ENCODE measurements at places on chromosomes 4 and X.

- no peak for DNase-seq
These were observed 6.9 kb downstream of the DGKQ start for GRCh38 chr4:966266-967112.

DNA sequence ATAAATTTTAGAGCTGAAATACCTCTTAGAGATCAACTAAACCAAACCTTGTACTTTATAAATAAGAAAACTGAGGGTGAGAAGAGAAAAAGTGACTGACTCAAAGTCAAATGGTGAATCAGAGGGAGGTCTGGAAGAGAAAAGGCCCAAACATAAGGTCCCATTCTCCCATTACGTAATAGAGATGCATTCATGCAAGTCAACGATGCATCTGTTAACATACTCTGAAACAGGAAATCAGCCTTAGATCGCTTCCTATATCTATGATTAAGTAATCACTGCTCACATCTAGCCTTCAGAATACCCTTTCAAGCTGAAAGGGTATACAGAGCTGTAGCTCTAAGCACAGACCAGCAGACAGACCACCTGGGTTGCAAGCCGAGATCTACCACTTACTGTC, 6.5 kb downstream of the RNF150 start:
- no peak for DNase-seq

DNA sequence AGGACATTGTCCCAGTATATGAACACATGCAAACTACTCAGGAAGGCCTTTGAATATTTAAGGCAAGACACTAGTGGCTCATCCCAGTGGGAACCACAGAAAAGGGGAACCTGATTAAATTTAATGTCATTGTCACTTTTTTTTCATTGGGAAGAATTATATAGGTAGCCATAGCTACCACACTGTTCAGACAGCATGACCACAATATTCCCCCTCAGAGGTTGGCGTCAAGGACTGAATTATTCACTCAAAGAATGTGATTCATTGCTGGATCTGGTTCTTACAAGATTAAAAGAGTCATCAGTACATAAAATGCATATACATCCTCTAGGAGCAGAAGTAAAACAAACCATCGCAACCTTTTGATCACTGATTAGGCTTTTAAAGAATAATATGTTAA, 92.0 kb upstream of the SMARCAD1 start:
- no peak for DNase-seq

GRCh38 chr4:85783483-85783882, 308.5 kb downstream of the ARHGAP24 start:
- no peak for DNase-seq

GRCh38 chrX:38817004-38817703, 15.9 kb downstream of the MID1IP1 start:
- DNase-seq: no peak

DNA sequence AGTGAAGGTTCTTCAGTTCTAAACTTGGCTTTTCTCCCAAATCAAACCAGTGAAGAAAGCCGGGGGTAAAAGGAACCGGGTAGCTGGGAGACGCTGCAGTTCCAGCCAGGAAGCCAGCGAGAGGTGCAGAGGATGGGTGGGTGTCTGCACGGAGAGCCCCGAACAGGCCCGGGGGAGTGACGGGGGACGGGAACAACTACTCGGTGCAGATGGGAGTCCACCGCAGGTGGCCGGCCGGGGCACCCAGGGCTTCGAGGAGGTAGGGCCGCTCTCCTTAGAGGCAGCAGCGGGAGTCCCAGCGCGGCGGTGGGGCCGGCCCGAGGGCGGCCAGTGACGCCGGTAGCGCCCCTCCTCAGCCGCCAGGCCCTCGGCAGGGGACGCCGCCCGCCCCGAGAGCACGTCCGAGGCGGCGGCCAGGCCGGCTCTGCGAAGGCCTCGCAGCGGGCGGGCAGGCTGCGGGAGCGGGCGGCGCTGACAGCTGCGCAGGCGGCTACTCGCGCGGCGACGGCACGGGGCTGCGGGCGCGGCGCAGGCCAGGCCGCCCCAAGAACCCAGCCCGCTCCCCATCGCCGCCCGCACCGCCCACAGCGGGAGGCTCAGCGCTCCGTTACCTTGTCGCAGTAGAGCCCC, 449 bp downstream of the FBXL5 start:
- no peak for DNase-seq

- DNase-seq: no peak
These were observed 46.2 kb downstream of the PCDH19 start for GRCh38 chrX:100363896-100364295.

DNA sequence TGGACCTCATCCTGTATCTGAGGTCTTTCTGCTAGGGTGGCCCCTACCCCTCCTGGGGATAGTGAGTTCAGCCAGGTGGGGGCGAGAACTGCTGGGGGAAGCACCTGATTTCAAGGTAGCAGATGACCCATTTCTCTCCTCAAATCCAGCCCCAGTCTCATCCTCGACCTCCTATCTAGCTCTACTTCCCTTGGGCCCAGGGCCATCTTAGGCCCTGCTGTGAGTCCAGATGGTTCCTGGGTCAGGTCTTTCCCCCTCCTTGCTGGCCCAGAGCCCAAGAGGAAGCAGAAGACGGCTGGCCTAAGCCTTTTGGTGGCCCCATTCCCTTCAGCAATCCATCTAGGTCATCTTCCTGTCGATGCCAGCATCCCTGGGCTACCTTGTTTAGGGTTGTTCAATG, 3.3 kb downstream of the CDK16 start:
- DNase-seq: no peak

DNA sequence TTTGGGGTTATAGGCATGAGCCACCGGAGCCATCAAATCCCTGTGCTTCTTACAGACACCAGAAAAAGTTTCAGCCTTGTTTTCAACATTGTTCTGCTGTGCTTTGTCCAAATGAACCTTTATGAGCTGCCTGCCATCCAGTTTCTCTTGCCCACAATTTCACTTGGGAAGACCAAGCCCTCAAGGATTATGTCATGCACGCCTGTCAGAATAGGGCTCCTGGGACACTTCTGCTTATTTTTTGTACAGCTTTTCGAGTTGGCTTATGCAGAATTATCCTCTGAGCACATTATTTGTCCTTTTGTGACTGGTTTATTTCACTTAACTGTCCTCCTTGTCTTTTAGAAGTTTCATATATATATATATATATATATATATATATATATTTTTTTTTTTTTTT, 16.2 kb downstream of the UBE2K start:
- no peak for DNase-seq

- peak; percentile 1 for DNase-seq
These were observed 569 bp downstream of the ARFIP1 start for GRCh38 chr4:152780267-152780778.

- peak; percentile 30 for DNase-seq
These were observed 33.8 kb downstream of the RBBP7 start for GRCh38 chrX:16836371-16836770.

DNA sequence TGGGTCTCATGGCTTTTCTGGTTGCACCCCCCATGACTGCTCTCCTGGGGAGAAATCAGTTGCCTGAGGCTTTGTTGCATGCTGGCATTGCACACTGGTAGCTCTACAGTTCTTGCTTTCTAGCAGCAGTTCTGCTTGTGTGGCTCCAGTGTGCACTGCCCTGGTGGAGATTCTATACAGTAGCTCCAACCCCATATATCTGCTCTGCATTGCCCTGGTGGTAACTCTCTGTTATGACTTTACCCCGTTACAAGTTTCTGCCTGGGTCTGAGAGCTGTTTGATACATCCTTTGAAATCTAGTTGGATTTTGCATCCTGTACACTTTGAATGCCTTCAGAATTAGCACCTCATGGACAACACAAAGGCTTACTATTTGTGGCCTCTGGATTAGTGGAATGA, 241.4 kb upstream of the EPHA5 start:
- DNase-seq: no peak

- DNase-seq: no peak
These were observed 11.3 kb upstream of the YTHDC1 start for GRCh38 chr4:68361146-68361589.
